ENCODE measurements at places on chromosomes 5 and 9.

DNA sequence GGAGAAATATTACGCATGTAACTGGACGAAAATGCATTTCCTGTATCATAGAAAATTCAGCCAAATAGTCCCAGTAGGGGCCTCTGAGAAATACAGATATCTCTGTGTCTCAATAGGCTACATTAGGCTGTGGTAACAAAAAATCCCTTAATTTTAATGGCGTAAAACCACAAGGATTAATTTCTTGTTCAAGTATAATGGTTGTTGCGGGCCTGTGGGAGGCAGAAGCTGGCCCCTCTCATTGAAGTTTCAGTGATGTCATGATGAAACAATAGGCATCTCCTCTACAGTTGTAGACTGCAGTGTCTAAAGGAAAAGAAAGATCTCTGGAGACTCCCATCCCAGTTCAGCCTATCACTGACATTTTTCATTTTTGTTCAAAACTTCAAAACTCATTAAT, 1625.6 kb upstream of the C9orf72 start:
- no peak for DNase-seq

DNA sequence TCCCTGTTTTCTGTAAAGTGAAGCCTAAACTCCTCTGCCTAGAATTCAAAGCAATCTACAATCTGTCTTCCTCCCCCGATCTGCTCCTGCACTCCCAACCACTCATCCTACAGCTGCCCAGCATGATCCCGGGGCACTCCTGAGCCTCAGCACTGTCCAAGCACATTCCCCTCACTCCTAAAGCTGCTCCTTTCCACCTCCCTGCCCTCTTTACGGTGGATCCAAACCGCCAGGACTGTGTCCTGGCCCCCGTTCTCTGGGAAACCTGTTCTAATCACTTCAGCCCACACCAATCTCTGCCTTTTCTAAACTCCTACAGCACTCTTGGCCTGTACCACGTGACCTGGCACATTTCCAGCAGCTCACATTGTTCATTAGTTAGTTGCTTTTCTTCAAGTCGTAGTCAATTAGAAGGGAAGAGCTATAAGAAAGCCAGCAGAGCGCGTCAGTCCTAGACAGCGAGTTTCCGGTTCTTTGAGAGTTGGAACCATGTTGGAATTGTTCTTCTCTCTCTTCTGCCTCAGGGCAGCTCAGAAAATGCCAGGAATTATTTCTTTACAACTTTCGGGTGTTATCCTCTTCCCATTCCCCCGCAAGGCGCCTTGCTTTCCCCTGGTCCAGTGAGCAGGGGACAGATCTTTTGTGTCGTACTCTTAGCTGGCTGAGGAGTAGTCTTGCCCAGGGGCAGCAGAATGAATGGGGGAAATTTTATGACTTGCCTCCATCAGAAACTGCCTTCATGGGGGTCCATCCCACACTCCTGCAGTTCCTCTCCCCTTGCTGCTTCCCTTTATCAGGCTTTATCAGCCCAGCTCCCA, 60.7 kb downstream of the NRG2 start:
- no peak for DNase-seq

DNA sequence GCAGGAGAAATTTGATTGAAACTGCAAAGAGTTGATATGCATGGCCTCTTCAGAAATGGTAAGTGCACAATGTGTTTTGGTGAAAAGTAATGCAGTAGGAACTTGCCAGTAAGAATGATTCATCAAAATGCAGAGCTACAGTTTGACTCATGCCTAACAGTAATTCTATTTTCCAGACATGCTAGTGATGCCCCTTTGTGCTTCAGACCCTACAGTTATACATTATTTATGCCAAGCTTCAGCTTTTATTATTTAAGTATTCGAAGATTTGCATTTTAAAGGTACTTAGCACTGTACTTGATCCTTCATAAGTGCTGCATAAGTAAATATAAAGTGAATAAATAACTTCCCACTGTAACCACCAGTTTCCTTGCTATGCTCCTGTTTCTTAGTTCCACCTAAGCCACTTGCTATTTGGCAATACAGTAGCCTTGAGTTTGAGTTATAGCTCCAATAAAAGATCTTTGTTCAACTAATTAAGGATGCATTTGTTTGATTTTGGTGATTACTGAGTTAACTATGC, 3.6 kb upstream of the SPATA31E1 start:
- DNase-seq: no peak

DNA sequence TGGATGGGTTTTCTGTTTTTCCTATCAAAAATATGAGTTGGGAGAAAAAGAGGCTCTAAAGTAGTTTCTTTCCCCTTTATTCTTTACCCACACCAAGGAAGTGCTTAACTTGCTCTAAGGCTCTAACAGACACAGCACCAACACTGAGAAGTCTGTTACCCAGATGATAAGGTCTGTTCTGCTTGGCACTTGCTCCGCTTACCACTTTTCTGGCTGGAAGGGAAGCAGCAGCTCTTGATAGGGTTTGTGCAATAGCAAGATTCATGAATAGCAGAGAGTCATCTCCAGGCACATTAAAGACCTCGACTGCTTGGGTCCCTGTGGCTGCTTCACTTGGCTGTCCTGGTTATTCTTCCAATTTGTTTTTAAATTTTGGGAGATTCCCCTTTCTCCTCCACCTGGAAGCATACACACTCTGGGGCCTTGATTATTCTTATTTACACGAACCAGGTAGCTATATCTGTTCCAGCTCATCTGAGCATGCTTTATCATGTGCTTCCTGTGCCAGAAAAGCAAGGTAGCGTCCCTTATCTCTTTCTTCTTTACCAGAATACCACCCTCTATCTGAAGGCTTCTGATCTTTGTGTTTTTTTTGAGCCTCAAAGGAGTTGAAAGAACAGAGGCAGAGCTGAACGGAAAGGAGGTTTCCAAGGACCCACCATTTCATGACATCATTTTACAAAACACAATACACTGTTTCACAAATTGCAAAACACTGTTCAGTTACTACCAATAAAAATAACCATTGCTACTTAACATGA, 24.8 kb downstream of the PPP3R2 start:
- no peak for DNase-seq

GRCh38 chr9:131667576-131667975, 72.3 kb downstream of the RAPGEF1 start:
- DNase-seq: peak; percentile 57

- DNase-seq: no peak
These were observed 220.4 kb upstream of the IZUMO3 start for GRCh38 chr9:24766081-24766480.

DNA sequence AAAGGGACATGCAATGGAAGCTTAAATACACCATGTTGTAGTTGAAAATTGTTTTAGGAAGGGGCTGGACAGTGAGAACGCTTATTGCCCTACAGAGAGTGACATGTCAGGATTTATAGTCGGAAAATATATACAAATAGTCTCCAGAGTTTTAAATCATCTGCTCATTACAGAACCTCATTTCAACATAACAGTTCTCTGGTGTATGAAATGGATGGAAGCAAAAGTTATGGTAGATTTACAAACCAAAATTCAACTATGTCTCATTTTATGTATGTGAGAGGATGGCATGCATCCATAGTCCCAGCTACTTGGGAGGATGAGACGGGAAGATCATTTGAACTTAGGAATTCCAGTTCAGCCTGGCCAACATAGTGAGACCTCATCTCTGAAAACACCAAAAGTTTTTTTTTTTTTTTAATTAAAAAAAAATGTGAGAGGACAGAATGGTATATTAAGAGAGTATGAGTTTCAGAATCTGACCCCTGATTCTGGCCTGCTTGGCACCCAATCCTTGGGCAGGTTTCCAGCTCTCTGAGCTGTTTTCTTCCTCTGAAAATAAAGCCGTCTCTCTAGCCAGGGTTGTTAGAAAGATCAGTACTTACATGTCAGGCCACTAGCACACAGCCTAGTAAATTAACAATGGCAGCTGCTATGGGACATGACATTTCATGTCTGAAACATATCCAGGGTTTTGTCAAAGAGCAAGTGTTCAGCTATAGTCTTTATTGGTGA, 40.1 kb downstream of the IQGAP2 start:
- no peak for DNase-seq

DNA sequence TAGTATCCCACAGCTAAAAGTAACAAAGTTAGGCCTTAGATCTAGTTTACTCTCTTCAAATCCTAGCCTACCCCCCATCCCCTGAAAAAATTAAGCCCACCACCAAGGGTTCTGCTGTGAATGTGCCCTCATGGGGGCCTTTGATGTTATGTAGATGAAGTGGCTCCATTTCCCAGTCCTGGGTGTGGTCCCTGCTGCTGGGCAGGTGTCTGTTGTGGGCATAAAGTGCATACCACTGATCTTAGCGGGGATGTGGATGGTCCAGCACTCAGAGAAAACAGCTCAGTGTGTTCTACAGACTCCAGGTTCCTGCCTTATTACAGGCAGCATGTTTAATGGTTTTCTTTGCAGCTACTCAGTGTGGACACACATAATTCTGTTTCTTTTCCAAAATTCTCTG, 1.9 kb downstream of the PCBD2 start:
- DNase-seq: no peak

- no peak for DNase-seq
These were observed 26.4 kb downstream of the NCS1 start for GRCh38 chr9:130198501-130199179.

DNA sequence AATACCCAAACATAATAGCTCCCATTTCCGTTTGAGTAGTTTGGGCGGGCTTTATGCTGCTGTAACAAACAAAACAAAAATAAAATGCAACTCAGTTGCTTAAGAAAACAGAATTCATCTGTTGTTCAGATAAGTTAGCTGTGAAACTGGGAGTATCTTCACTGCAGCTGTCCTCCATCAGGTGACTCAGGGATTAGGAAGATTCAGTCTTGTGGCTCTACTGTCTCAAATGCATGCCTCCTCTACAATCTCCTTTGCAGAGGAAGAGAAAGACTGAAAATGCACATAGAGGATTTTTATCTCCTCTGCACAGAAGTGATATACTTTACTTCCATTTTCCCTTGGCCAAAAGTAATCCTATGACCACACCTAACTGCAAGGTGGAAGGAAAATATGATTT, 883.7 kb downstream of the PTPRD start:
- DNase-seq: no peak

DNA sequence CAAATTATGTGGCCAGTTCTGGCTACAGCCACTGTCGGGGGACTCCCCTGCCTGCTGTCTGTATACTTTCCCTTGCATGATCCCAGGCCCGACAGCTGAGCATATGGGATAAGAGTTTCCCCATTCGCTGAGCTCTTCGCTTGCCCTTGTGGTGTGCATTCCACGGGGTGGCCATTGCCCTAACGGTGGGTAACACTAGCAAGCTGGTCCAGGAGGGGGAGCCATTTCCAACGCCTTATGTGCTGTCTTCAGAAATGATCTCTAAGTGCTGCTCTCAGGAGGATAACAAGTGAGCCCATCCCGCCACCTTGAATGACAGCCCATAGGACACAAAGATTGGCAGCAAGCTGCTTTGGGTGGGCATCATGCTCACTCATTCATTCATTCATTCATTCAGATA, 190.9 kb downstream of the FSTL4 start:
- DNase-seq: peak; percentile 29

- no peak for DNase-seq
These were observed 817.8 kb downstream of the TLE1 start for GRCh38 chr9:80871596-80871995.

GRCh38 chr5:31531543-31531887, 378 bp downstream of the DROSHA start:
- peak; percentile 17 for DNase-seq

DNA sequence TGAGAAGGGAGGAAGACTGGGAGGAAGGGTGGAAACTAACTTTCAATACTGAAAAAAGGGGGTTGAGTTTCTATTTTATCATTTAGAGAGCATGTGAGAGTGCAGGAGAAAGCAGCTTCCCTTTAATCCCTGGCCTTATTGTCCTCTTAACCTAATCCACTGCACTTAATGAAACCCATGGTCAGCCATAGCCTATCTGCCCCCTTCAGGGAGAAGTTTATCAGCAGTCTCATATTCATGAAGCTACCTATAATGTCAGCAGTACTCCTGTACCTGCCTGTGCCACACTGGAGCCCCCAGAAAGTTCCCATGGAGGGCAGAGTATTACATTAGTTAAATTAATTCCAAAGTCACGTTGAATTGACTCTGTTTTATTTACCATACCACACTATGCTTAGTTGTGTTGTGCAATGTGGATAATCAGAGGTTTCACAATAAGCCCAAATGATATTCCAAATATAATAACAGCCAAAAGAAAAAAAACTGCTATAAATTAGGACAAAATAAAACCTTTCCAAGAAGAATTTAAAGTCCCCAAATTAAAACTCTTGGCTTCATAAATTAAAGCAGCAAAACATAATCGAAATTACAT, 62.9 kb downstream of the MUSK start:
- no peak for DNase-seq

DNA sequence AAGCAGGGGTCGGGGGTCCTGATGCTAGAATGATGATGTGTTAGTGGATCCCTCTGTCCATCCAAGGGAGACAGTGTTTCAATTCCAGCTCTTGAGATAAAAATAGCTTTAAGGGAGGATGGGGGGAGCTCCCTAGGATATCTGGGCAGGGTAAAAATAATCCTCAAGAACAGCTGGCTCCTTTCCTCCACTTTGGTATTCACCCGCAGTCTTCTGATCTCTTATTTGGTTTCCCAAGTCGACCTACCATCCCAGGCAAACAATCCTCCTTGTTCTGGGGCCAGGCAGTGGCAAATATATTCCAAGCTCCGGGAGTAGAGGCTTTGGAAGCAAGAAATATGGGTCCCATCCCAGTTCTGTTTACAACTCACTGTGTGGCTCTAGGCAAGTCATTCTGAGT, 14.5 kb upstream of the COL27A1 start:
- no peak for DNase-seq

DNA sequence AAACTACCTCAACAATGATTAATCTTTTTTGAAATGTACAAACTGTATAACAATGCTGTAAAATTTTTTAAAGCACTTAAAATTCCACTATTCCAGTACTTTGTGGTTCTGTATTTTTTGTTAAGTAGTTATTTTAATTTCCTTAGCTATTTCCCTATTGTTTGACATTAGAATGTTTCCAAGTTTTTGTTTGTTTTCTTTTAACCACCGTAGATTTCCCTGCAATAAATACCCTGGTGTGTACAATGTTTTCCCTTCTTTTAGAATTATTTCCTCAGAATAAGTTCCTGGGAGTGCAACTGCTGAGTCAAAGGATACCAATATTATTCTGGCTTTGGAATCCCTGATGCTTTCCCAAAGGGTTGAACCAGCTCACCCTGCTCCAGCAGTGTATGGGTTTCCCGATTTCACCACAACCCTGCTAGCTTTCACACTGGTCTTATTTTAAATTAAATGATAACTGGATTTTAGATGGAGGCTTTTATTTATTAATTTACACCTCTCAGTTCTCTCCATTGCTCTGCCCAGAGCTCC, 20.6 kb upstream of the ANGPTL2 start:
- no peak for DNase-seq

Measured in stimulated activated CD8-positive, alpha-beta memory T cell treated with anti-CD3 and anti-CD28 coated beads, Interleukin-2, amount 100 ng/mL, for 48 hours (primary cell).